ENCODE measurements at places on chromosomes 5 and 9.
A peak's percentile ranks its signal among the peaks of the same experiment; 100 is the strongest.

DNA sequence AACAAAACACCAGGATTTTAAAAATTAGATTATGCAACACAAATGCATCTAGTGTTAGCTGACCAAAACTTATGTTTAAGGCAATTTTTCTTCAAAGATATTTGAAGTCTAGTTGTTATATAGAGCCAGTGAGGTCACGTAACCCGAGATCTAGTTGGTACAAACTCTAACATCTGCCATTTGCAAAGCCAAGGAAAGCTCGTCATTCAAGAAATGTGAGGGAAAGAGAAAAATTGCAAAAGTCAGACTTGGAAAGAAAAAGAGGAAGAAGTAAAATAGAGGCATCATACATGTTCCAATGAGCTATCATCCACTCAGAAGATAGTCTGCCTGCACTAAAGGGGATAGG is 293.4 kb upstream of the PUM3 start:
- no peak for DNase-seq

DNA sequence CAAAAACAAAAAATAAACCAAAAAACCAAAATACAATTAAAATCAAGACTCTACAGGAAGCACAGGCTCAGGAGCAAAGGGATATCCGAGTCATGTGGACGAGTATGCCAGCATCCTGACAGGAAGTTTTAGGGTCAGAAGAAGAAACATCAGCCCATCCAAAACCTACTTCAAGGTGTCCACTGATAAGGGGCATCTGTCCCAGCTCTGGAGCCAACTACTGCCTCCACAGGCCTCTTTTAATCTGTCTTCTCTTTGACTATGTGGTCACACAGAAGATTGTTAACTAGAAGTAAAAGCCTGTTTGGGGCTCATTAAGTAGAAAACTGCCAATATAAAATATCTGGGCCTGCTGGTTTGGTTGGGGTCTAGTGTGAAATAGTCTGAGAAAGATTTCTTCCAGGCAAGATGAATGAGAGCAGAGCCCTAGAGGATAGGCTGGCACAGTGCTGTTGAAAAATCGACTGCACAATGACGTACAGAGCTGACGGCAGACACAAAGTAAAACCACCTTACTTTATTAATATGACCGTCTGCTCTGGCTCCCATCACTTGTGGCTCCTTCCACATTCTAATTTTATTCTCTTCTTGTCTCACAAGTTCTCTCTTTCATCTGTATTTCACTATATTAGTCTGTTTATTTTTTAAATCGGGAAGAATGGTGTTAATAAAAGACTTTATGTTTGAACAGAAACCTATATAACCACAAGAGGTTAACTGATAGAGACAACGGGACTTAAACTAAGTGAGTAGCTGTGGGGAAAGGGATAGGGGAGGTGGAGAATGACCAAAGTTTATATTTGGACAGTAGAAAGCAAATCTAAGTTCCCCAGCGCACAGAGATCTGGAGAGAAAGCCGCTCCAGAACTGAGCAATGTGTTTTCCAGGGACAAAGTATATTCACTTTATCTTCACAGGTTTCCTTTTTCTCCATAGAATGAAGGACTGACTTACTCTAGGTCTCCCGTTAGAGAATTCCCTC is 22.9 kb upstream of the MSH3 start:
- no peak for DNase-seq

- DNase-seq, result no peak
Observed at GRCh38 chr9:121312169-121312568, 44.2 kb downstream of the GSN start.

DNA sequence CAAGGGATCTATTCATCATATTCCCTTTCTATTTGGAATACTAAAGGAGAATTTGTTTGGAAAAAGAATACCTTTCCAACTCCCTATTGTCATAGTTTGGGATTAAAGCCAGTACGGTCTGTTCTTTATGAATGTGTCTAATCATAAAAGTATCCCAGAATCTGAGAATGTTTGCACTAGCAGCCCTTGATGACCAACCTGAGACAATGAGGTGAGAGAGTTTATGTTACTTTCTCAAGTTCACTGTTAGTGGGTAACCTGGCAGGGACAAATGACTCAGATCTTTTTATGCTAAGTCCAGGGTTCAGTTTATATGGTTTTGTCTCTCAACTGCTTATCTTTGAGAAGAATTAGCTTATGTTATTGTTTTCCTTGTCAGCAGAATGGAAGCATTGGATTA is 25.3 kb upstream of the TLR4 start:
- DNase-seq, result no peak

DNA sequence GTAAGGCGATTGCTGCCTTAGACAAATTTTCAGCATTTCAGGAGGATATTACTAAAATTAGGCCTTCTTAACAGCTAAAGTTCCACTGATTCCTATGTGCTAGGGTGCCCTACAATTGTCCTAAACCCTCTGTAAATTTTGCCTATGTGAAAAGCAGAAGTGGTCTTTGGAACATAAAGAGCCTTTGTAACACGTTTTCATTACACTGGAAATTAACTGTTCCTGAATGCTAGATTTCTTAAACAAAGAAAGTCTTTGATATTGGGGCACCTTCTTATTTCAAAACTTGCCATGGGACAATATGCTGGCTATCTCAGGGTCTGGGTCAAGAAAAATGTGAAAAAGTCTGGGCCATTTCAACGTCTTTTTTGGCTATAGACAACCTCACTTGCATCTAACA is 60.4 kb upstream of the MOCS2 start:
- DNase-seq, result no peak

GRCh38 chr9:16670791-16671190 is 199.7 kb downstream of the BNC2 start:
- no peak for DNase-seq

DNA sequence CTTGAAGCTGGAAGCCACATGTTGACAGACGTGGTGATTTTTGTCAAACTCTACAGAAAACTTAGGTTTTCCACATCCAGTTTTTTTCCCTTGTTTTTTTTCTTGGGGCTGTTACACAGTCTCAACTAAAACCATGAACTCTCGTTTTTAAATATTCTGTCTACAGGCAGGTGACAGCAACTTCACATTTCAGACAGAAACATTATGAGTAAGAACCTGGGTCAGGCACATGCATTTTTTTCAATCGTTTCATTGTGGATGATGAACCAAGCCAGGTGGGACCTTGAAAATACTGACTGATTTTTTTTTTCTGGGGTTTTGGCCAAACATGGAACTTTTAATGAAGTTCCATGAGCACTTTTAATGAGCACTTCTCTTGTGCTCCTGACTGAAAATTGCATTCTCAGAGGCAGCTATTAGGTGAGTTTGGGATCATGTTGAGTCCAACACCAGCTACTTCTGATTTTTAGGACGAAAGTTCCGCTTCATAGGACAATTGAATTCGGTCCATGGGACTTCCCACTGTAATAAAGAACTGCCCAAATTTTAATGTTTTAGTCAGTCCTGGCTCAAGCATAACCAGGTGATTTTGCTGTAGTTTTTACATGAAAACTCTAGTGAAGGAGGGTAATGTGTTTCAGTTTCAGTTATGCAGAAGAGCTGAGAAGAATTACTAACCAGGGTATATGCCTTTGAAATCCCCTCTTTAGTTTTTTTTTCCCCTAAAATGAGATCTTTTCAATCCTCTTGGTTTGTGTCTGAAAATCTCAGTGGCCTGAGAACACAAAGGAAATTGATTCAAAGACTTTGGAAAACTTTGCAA is 93.2 kb upstream of the ADAMTS16 start:
- no peak for DNase-seq

DNA sequence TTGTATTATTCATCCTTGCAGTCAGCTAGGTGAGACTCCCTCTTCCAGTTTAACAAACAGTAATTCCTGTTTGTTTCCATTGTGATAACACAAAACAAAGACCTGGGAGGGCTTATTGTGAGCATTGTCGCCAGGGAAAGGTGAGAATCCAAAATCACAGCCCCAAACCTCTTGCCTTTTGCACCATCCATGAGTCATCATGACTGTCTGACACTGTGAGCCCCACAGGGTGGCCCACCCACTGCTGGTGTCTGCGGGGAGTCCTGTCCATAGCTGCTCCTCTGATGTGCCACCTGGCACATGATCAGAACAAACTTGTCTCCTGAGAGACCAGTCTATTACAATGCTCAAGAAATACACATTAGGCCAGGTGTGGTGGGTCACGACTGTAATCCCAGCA is 33.7 kb upstream of the S1PR3 start:
- no peak for DNase-seq

DNA sequence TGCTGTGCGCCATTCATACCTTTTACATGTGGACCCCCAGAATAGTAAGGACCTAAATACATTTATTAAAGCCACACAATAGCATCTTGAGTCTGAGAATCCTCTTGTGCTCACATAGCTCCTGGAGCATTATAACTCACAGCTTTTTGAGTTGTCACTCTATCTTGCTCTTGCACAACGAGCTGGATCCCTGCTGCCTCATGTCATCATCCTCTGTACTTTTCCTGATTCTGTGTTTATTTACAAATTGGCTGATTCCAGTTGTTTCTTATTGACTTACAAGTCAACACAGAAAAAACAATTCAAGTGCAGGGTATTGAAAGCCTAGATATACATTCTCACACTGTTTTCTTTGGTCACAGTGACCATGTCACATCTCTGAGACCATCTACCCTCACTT is 112.9 kb downstream of the SLC1A3 start:
- DNase-seq, result no peak

GRCh38 chr9:82149501-82149946 is 161.0 kb downstream of the SPATA31D1 start:
- DNase-seq, result no peak

DNA sequence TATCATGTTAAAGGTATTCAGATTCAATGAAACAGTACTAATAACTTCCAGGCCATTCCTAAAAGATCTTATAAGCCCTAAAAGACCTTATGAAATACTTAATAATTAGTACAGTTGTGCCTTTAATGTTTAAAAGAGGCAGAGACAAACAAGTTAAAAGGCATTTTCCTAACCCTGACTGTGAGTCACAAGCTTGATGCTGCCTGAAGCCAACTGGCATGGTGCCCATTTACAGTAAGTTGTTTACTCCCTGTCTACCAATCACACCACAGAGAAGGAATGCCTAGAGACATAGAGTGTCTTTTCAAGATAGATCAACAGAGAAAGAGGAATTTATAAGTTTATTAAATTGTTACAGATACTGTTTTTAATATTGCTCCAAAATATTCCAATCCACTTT is 47.8 kb downstream of the NR3C1 start:
- DNase-seq, result peak; percentile 36

DNA sequence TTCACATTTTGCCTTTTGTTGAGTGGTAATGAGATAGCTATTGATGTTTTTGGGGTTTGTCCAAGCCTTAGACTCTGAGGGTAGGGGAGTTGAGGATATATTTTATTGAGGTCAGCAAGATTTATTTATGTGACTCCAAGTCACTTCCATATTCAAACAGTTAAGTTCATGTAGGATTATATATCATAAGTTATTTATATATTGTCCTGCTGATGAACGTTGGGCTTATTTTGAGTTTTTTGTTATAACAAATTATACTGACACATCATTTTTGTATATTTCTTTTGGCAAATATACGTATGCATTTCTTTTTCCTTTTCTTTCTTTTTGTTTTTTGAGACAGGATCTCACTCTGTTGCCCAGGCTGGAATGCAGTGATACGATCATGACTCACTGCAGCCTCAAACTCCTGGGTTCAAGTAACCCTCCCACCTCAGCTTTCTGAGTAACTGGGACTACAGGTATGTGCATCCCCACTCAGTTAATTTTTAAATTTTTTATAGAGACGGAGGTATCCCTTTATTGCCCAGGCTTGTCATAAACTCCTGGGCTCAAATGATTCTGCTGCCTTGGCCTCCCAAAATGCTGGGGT is 23.5 kb upstream of the IL12B start:
- no peak for DNase-seq

DNA sequence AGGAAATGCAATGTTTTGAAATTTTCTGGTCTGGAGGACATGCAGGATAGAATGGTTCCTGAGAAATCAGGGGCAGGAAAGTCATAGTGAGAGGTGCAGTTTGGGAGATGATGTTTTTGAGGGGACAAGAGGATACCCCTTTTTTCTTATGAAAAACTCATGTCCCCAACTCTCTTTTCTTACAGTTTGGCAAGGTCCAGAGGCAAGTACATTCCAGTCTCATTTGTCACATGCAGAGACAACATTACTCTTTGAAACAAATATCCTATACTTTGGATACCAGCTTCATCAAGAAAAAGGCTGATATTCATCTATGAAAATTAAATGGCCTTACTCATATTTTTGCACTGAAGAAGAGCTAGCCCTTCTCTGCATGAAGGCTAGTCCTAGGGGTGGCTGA is 48.2 kb downstream of the EQTN start:
- no peak for DNase-seq

GRCh38 chr5:64140018-64140417 is 25.6 kb upstream of the RNF180 start:
- no peak for DNase-seq

GRCh38 chr5:108788142-108788541 is 40.4 kb downstream of the FER start:
- DNase-seq, result no peak

DNA sequence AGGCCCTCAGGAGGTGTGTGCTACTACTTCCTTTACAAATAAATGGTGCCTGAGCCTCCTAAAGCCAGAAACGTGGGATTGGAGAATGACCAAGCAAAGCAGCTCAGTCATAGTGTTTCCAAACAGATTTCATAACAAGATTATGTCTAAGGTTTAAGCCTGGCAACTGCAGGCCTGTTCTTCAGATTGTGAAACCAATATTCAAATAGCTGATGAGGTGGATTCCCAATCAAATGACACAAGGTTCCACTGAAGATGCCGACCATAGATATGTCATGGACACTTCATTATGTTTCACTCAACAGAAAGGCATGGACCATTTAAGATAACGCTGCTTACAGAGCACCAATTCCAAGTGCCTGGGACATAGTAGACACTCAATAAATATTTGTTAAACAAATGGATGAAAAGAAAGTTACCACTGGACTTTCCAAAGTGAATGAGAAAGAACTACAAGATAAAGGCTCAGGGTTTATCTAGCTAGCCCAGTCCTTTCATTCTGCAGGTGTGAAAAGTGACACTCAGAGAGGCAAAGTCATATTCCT is 189.5 kb downstream of the ACTL7B start:
- no peak for DNase-seq

DNA sequence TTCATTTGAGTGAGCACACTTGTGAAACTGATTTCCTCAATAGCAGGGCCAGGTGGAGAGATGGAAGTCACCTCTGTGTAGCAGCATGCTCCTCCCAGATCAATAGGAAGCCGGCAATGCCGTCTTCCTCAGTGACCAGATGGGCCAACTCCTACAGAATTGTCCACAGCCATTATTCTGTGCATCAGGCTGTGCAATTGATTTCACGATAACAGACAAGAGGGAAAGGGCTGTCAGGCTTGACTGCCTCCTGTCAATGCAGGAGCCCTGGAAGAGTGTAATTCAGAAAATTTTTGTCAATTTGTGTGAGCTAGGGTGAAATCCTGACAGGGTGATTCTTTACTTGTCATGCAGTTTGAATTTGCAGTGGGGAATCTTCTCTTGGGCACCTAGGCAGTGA is 838.4 kb upstream of the NUDT12 start:
- peak; percentile 84 for DNase-seq

- DNase-seq, result no peak
Observed at GRCh38 chr5:79456890-79457583, 56.9 kb downstream of the HOMER1 start.

GRCh38 chr5:173572431-173573125 is 43.9 kb downstream of the BOD1 start:
- no peak for DNase-seq

GRCh38 chr5:3251784-3252183 is 343.8 kb upstream of the IRX1 start:
- DNase-seq, result no peak

Measured in NCI-H146 (cell line).